T follicular helper cell (primary cell): ENCODE measurements at places on chromosomes 4 and X.

GRCh38 chr4:48212165-48212564 lies 57.5 kb downstream of the TEC start:
- DNase-seq = no peak

- no peak for DNase-seq
These were observed 205.1 kb downstream of the AWAT2 start for GRCh38 chrX:69844636-69845035.

- no peak for DNase-seq
These were observed 6.0 kb downstream of the DHX15 start for GRCh38 chr4:24578364-24578763.

DNA sequence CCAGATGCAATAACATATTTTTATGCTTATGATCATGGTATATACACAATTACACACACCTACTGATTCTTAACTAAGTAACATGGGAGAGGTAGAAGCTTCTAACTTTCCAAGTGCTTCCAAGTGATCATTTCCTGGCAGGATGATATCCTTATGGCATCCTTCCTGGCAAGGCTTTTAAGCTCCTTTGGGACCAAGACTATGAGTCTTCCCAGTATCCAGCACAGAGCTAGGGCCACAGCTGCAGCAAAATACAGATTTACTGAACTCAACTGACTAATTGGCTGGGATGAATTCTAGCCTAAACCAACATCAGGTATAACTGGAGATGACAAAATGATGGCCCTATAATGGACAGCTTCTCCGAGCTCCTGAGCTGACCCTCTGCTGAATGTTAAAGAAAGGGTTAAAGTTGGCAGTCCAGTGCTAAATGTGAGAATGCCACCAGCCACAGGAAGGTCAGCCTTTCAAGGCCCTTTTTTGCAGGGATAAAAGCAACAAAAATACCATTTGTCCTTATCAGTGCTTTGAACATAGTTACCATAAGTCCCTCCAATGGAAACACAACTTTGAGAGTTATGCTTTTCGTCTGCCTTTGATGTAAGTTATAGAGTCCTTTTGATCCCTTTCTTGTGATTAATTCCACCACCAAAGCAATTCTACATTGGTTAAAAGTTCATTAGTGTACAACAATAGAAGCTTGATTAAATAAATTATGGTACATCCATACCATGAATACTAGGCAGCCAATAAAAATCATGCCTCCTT lies 73.4 kb downstream of the MGST2 start:
- no peak for DNase-seq

GRCh38 chr4:103365285-103365684 lies 167.1 kb upstream of the CENPE start:
- DNase-seq = no peak

DNA sequence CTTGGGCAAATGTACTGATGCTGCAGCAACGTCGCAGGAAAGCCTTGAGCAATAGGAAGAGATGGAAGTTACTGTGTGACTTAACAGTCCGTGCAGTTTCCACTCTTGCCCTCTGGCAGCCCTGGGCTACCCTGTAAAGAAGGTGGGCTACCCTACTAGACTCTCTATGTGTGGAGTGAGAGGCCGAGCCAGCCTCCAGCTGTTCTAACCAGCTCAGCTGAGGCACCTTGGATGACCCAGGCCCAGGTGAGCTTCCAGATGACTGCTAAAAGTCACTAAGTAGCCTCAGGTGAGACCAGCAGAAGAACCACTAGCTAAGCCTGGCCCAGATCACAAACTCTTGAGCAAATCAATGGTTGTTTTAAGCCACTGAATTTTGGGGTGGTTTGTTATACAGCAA lies 34.9 kb upstream of the PPP2R2C start:
- no peak for DNase-seq

DNA sequence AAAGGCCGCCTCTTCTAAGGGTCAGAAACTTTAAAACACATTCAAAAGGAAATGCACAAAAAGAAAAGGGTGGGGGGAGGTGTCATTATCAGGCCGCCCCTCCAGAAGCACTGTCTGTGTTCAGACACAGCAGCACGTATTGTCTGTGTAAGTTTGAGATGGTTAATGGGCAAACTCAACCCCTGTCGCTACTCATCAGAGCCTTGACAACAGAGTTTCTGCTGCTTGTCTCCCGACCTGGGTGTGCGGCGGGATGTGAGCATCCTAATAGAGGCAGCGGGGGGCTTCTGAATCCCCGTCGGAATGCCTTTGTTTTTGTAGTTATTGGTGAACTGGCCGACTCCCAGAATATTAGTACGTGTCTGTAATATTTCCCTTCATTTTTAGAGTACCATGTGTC lies 158.9 kb downstream of the DCTD start:
- no peak for DNase-seq

- no peak for DNase-seq
These were observed 615.4 kb upstream of the GALNT7 start for GRCh38 chr4:172553216-172553615.

DNA sequence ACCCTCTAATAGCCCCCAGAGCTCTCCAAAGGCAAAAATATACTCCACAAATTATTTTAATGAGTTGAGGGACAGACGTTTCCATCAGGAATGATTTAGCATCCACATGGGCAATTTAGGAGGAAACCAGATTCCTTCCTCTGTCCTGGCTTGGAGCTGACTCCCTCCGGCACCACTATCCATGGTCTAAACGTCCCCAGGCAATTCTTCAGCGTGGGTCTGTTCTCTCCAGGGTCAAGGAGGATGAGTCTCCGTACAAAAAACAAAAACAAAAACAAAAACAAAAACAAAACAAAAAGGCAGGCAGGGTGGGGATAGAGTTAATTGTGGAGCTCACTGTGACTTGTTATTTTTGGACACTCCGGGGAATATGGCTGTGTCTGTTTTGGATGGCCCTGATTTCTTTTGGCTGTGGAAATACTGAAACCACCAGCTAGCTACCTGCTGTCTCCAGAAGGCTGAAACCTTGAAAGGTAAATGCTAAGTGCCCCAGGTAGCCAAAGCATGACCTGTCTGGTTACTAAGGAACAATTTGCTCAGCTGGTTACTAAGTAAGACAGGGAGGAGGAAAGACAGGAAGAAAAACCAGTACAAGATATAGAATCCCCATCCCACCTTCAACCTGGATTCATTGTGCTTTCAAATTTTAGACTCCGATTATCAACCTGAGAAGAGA lies 419.1 kb upstream of the LCORL start:
- DNase-seq = no peak

GRCh38 chrX:39430551-39430950 lies 629.3 kb downstream of the MID1IP1 start:
- DNase-seq = no peak

DNA sequence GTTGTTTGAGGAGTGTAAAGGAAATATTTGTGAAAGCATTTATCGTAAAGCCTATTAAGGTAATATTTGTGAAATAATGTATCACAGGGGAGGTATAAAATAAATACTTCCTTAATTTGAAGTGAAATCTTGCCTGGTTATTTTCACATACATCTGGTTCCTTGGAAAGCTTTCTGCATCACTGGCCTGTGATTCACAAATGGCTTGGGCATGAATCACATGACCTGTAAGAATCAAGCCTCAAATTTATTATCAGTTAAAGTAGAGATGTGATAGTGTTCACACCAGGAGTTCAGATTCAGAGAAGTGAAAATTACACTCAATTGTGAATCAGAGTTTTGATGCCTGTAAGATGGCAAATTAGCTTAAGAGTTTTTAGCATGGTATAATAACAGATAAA lies 1911.4 kb downstream of the STIM2 start:
- no peak for DNase-seq

DNA sequence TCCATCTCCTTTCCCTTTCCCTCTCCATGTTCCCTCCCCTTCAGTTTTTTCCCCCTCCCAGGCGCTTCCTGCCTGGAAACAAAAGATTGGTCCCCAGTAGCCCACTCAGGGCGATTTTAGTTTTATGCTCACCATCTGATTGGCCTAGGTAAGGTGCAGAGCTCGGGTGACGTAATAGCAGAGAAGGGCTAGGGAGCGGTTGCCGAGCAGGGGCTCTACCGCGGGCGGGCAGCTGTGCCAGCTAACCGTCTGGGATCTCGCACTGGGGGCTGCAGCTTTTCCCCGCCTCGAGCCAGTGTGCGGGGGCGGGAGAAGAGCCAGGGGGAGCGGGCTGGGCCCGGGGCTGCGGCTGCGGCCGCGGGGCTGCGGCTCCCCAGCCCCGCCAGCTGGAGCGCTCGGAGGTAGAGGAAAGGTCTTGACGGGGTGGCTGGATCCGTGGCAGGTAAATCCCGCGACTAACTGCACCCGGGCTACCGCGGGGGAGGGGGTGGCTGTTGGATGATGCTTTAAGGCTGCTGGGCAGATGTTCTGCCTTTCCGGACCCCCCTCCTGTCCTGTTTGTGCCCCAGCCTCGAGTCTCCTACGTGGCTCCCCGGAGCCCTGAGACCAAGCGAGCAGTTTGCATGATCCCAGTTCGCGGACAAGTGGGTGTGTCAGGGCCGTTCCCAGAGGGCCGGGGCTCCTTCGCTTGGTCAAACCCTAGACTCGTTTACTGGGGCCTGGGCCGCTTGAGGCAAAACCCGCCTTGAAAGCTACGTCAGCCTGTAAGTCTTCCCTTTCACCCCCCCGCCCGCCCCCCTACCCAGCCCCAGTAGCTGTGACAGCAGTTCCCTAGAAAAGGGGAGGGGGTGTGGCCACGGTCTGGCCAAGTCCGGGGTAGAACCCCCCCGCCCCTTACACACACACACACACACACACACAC lies at the start of gene PAK3:
Gene PAK3, plus strand, starts transcription at position 218 of the 922 bp plus-strand sequence. CDS start 26,913 bp downstream, outside the sequence.
- peak; percentile 22 for DNase-seq

DNA sequence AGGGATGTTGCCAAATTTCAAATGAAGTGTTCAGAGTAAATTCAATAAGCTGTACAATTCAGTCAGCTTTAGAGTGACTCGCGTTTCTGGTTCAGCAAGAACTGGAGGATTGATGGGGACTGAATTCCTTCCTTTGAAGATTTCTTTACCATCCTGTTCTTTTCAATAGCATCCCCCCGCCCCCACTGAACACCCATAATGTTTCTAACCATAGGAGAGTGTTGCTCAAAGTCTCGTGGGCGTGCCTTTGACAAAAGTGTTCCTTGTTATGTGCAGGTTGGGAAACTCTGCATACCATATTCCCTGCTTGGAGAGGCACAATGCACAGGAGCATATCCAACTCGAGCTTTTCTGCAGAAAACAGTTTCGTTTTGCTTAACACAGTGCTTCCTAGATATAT lies 323.5 kb upstream of the CASK start:
- DNase-seq = no peak

DNA sequence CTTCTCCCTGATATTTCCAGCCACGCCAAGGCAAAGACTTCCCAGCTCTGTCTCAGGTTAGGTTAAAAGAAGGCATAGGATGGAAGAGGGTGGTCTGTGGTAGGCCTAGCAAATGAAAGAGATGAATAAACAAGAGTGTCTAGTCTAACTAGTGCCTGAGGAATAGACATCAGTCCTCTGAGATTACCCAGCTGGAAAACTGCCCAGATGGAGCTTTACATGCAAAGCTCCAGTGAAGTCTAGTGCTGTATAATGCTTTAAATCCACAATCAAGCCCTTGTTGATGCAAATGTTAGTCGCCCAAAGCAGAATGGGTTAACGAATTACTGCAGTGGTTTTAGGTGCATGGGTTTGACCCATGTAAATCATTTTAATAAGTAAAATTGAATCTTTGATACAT lies 24.8 kb upstream of the GUCY1B1 start:
- no peak for DNase-seq

- peak; percentile 37 for DNase-seq
These were observed 107.6 kb upstream of the FAM9C start for GRCh38 chrX:13151828-13152517.

- DNase-seq = no peak
These were observed 312.2 kb downstream of the DCTD start for GRCh38 chr4:182604953-182605352.

DNA sequence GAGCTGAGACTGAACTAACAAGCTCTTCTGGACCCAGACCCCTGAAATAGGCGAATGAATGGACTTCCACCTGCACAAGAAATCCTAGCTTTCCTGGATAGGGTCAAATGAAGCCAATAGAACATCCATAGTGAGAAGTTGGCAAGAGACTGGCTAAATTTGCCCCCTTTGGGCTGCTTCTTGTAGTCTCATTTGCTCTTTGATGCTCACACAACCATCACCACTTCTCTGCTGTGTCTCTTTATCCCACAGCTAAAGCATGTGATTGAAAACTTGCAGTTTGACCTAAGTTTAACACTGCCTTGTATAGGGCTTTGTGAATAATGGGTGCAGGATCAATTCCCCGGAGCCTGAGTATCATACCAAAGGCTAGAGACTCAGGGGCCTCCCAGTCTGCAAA lies 38.2 kb downstream of the NLGN3 start:
- no peak for DNase-seq

DNA sequence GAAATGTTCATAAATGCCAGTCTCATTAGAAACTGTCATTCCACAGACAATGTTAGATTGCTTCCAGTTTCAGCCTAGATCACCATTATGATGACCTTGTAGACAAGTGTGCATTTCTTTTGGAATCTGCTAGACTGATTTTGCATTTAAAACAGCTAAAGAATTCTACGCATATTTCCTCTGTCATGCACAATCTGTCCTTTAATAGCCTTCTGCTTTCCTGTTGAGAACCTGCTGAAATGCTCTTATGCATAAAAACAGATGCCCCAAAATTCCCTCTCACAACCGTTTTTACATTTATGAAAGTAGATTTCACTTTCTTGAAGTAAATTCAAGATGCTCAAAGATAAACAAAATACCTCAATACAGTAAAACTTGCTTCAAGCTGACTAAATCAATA lies 673.3 kb downstream of the GALNTL6 start:
- no peak for DNase-seq

GRCh38 chr4:54100595-54101189 lies 729 bp downstream of the GSX2 start:
- DNase-seq = no peak

- DNase-seq = no peak
These were observed 653.9 kb upstream of the AADAT start for GRCh38 chr4:170743633-170744032.

DNA sequence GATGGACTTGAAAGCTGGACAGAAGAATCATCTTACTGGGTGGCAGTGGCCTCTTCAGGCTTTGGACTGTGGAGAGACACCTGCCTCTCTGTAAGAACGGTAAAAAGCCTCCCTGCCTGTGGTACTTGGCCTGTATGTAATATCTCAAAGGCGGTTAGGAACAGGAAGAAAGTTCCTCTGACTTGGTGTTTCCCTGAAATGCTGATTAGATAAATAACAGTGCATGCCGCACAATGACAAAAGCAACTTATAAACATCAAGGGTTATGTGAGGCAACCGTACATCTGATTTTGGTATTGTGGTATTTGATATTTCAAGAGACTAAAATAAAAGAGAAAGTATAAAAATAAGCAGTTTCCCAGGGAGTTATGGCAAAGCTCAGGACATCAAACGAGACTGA lies 92.4 kb upstream of the SORBS2 start:
- DNase-seq = no peak

DNA sequence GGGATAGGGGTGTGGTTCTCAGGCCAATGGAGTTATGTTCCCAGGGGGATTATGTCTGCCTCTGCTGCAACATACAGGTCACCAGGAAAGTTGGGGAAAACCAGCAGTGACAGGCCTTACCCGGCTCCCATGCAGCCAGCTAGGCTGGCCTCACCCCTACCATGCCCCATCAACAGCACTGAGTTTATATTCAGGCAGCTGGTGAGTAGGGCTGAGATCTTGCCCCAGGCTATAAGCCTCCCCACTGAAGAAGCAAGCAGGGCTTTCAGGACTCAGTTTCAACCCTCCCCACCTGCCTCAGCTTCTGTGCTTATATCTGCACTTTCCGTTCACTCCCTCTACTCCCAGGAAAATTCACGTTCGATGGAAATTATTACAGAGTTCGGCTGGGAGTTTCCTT lies 122.4 kb upstream of the PGRMC2 start:
- no peak for DNase-seq

GRCh38 chrX:139929876-139930275 lies 3.0 kb downstream of the ATP11C start:
- DNase-seq = no peak
